CD4-positive, CD25-positive, alpha-beta regulatory T cell (primary cell): ENCODE measurements at places on chromosomes 12 and 14. TPM values are rescaled to one million over a fixed set of nuclear protein-coding genes. Genes with fewer than 3 reads are reported as not detected.

The KTN1 gene
- 19.0 TPM for polyA plus RNA-seq

The HNF1A gene
- not detected for polyA plus RNA-seq

The SLC4A8 gene
- 0.16 TPM for polyA plus RNA-seq

The WDHD1 gene
- 1.7 TPM for polyA plus RNA-seq

The KRT83 gene
- not detected for polyA plus RNA-seq

The OAS2 gene
- polyA plus RNA-seq, result 58.2 TPM

The ACOT6 gene
- 0.16 TPM for polyA plus RNA-seq

The GZMB gene
- 3.0 TPM for polyA plus RNA-seq

The INSM2 gene
- polyA plus RNA-seq, result not detected

The DTX1 gene
- 0.72 TPM for polyA plus RNA-seq

The FZD10 gene
- polyA plus RNA-seq, result not detected

The AMHR2 gene
- not detected for polyA plus RNA-seq

The SCNN1A gene
- polyA plus RNA-seq, result 0.60 TPM

The SENP1 gene
- 11.1 TPM for polyA plus RNA-seq

The CCDC175 gene
- not detected for polyA plus RNA-seq
